Right cardiac atrium (tissue), 5 donors: ENCODE measurements at places on chromosomes 1 and 21. TPM values are rescaled to one million over a fixed set of nuclear protein-coding genes. Genes with fewer than 3 reads are reported as not detected.

DNA sequence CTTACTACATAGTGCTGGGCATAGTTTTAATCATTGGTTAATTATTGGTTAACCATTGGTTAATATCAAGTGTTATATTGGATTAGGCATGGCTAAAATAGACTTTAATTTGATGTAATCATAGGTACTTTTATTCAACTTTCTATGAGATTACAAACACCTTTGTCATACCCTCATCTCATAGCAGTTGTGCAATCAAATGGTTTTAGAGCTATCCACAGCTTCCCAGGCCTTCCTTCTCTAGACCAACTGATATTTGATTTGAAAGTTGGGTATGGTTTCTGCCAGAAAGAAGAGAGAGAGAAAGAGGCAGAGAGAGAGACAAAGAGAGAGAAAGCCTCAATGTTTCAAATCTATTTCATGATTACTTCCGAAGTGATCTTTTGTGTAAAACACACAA, 9.6 kb upstream of the RGS1 start:
- no peak for DNase-seq

- DNase-seq, result no peak
Observed at GRCh38 chr21:30620522-30620921, at the start of gene KRTAP20-4. Gene KRTAP20-4, plus strand, starts transcription at chr21:30620627.

DNA sequence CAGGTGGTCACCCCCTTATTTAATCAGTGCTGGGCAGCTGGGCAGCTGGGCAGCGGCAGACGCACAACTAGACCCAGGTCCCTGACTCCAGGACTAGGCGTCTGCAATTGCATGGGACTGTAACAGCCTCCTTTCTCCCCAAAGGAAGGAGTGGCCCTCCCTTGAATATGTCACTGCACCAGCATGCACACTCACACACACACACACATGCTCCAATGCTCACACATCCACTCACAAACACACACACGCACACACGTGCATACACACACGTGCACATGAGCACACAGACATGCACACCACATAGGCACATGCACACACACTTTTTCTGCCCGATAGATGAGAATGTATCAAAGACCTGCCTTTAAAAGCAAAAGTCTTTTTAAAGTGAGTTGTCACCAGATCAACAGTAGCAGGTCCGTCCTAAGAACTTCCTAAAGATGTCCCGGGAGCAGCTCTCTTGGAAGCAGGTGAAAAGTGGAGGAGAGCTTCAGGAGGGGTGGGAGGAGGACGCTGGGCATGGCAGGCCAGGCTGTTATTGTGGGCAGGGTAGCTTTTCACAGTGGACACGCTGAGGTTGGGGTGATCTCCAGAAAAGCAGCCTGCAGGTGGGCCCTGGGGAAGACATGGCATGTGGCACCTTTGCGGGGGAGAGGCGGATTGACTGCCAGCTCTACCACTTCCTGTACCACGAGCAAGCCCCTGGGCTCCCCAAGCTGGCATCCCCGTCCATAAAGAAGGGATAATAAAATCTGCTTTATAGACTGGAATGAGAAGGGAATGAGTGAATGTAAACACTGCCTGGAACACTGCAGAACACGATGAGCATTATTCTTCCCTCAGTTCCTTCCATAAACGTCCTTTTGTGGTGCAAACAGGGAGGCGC, 1.7 kb downstream of the PDE9A start:
- DNase-seq, result no peak

DNA sequence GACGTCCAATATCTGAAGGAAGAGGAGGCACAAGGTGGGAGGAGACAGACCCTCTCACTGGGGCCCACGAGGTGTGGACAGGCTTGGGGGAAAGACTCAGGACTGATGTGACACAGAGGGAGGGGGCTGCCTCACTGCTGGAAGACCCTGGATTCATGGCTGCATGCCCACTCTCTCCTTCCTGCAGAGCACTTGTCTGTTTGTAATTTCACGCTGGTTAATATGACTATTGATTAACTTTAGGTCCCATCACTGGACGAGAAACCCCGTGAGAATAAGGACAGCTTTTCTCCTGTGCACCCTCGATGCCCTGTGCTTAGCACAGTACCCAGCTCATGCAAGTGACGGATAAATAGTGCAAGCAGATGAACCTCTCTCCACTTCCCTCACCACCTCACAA, 35.1 kb downstream of the CACNA1S start:
- DNase-seq, result no peak

GRCh38 chr1:119227456-119227855, 87.0 kb upstream of the WARS2 start:
- no peak for DNase-seq

GRCh38 chr1:63622849-63623566, 29.8 kb downstream of the PGM1 start:
- no peak for DNase-seq

GRCh38 chr1:83799594-83799993, 199.3 kb downstream of the TTLL7 start:
- DNase-seq, result no peak

GRCh38 chr1:212366901-212367300, 47.8 kb downstream of the PACC1 start:
- no peak for DNase-seq

DNA sequence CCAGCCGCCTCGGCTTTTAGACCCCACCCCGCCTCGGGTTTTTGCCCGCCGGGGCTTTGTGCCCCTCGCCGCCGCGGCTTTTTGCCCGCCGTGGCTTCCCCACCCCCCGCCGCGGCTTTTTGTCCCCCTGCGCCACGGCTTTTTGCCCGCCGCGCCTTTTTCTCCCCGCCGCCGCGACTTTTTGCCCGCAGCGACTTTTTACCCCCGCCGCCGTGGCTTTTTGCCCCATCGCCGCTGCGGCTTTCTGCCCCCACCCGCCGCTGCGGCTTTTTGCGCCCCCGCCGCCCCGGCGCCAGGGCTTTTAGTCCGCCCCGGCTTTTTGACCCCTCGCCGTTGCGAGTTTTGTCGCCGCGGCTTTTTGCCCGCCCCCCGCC, 474.4 kb downstream of the FAM72C start:
- no peak for DNase-seq

GRCh38 chr1:43760745-43761317, 53.5 kb downstream of the ST3GAL3 start:
- DNase-seq, result no peak

DNA sequence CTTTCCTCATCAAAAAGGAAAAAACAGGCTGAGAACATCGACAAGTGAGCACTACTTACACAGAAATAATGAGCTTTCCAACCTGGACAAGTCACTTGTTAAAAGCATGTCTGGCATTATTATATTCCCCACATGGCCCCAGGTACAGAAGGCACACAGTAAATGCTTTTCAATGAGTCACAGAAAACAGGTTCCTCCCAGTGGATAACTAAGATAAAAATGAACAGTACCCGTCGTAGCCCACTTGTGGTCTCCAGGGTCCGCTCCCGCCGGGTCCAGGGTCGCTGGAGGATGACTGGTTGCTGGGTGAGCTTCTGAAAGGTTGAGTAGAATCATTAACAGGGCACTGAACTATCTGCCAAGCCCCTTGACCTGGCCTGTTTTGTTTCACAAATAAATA, 186.6 kb downstream of the SIPA1L2 start:
- DNase-seq, result no peak

IL10 gene
- 0.59 TPM for total RNA-seq

GRCh38 chr1:168653567-168653966, 75.4 kb downstream of the DPT start:
- DNase-seq, result no peak

- DNase-seq, result no peak
Observed at GRCh38 chr1:204532832-204533231, 16.6 kb downstream of the MDM4 start.

DNA sequence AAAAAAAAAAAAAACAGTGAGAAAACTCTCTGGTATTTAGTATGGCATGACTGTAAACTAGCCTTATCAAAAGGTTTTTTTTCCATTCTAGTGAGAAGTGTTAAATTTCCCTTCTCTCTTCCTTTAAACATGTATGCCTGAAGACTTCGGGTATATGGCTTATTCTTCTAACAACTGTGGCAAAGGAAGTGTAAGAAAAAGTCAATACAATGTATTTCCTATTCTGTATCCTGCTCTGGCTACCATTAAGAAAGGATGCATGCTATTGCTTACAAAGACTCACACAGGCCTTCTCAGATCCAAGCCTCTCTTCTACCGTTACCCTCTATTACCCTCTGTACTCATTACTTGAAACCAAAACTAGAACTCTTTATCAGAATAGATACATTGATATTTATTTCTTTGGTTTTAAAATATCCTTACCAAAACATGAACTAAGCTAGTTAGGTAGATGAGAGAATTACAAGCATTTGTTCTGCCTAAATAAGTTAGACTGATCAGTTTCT, 8.4 kb downstream of the CEPT1 start:
- DNase-seq, result no peak

GRCh38 chr1:79193211-79194079, 186.9 kb upstream of the ADGRL4 start:
- no peak for DNase-seq

- DNase-seq, result no peak
Observed at GRCh38 chr1:88350648-88351047, 333.4 kb upstream of the PKN2 start.

PIGP gene
- 34.5 TPM for total RNA-seq

DNA sequence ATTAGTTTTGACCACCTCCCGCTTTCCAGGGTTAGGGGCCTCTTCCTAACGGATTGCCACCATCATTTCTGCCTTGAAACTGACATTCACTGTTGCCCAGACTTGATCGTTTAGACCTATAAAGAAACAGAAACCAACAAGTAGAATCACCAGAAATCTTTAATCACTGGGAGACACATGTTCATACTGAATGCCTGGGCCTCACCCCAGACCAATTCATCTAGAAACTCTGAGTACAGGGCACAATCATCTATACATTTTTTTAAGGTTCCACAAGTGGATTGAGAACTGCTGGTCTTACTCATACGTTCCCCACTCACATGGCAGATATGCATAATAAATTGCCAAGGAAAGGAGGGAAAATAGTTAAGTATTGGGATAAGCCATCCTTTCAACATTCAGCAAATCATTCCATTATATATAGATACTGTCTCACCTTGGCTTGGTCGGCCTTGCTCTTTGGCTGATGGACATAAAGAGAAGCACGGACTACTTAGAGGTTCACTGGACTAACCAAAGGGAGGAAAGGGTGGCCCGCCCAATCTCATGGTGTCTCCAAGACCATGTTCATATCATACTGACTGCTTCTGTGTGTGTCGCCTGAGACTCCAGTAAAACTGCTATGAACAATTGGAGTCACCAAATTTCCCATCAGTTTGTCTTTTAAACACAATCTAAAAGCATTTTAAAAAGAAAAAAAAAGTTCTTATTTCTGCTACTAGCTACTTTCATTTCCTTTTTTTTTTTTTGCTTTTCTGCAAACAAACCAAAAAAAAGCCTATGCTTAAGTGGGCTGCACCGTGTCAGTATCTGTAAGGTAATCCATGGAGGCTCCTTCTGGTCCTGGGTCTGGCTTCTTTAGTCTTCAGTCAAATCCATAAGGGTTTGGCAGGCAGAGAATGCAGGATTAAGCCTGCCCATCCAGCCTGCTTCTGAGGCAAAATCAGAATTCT, 9.4 kb upstream of the TARBP1 start:
- DNase-seq, result no peak

DNA sequence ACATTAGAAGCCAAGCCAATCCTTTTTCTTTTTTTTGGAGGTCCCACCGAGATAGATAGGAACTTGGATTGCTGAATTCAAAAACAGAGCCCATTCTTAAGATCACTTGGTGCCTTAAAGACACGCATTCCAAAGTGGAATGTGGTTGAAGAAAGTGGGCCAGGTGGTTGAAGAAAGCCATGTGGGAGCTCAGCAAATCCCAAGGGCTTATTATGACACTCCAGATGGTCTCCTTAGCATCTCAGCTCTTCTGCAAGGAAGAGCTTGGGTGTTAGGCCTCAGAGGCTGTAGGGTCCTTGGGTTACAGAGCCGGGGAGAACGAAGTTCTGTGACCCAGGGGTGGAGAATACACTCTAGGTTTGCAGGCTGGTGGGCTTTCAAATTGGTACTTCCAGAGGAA, 13.5 kb downstream of the TOR3A start:
- DNase-seq, result no peak

- DNase-seq, result no peak
Observed at GRCh38 chr1:107467286-107467685, 326.4 kb downstream of the NTNG1 start.
